Heart left ventricle (tissue), 16 donors: ENCODE measurements at places on chromosomes 3 and 15. TPM values are rescaled to one million over a fixed set of nuclear protein-coding genes. Genes with fewer than 3 reads are reported as not detected.

SAXO2 gene
- 0.32 TPM for polyA plus RNA-seq

DNA sequence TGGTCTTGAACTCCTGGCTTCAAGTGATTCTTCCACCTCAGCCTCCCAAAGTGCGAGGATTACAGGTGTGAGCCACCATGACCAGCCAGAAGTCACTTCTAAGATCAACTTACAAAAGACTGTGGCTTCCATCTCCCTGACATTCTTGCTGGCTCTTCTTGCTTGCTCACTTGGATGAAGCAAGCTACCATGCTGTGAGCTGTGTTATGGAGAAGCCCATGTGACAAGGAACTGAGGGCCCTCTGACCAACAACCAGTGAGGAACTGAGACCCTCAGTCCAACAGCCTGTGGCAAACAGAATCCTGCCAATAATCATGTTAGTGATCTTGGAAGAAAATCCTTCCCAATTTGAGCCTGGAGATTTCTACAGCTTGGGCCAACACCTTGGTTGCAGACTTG is 7.2 kb upstream of the VPS8 start:
- DNase-seq = no peak
- no peak overlapping the region for H3K4me3 ChIP-seq
- H3K27me3 ChIP-seq = no peaks in the 10 kb centered on the region
- H3K4me1 ChIP-seq = no peaks in the 10 kb centered on the region

- peaks cover 31% of the 10 kb centered on the region for H3K4me1 ChIP-seq
- no peaks in the 10 kb centered on the region for H3K36me3 ChIP-seq
- DNase-seq = peak; percentile 72
- H3K27me3 ChIP-seq = no peaks in the 10 kb centered on the region
- peak overlapping the region; percentile 53 for H3K4me3 ChIP-seq
These were observed 356.8 kb downstream of the FOXP1 start for GRCh38 chr3:71226565-71227269.

C15orf62 gene
- polyA plus RNA-seq = 0.06 TPM

DNA sequence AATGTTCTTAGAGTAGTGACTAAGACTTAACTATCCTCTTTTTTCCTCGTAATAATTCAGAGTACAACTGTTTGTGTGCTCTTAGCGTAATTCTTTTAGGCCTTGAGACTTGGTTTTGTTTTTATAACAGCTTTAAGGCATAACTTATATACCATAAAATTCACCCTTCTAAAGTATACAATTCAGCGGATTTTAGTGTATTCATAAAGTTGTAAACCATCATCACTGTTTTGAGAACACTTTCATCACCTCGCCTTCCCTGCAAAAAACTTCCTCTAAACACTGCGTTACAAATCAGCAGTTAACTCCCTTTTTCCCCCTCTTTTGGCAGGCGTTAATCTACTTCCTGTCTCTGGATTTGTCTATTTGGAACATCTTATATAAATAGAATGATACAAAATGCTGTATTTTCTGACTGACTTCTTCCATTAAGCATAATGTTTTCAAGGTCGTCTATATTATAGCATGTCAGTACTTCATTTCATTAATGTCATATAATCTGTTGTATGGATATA is 18.7 kb downstream of the DNAJC13 start:
- peaks cover 37% of the 10 kb centered on the region for H3K36me3 ChIP-seq
- H3K4me1 ChIP-seq = peaks cover 5% of the 10 kb centered on the region
- DNase-seq = no peak
- H3K4me3 ChIP-seq = no peak overlapping the region
- H3K27me3 ChIP-seq = no peaks in the 10 kb centered on the region
- H3K27ac ChIP-seq = no peak overlapping the region

DNA sequence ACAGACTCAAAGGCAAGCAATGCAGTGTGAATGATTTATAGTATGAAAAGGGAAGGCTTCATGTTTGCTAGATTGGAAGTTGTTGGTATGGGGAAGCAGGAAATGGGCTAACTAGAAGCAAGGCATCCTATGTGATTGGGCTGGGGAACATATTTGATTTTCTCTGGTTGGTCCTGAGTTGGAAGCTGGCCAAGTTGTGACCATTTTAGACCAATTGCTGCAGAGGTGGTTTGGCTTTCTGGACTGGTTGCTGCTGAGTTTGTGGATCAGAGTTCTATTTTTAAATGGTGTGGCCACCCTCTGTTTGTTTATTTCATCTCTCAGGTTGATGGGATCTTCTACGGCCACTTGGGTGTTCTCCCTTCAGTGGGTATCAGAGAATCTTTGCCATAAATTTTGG is 39.7 kb downstream of the NUDT16 start:
- DNase-seq = no peak
- H3K27ac ChIP-seq = no peak overlapping the region
- no peaks in the 10 kb centered on the region for H3K27me3 ChIP-seq

XIRP1 gene
- polyA plus RNA-seq = 675 TPM

DNA sequence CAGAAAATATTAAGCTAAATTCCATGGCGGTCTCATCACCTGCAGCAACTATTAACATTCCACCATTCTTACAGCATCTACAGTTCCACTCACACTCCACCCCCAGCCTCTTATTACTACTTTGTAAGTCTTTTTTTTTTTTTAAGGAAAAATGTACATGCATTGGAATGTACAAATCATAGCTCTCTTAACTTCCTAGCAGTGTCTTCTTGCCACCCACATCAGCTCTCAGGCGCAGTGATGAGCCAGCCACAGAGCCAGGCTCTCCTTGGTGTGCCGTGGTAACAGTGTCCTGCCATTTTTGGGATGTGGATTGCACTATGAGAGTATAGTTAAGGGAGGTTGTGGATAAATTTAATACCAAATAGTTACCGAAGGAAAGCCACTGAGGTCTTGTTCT is 17.8 kb downstream of the ABHD17C start:
- no peak overlapping the region for H3K27ac ChIP-seq
- no peaks in the 10 kb centered on the region for H3K36me3 ChIP-seq
- H3K4me1 ChIP-seq = no peaks in the 10 kb centered on the region
- H3K4me3 ChIP-seq = no peak overlapping the region

OCA2 gene
- 0.04 TPM for polyA plus RNA-seq

RBMS3 gene
- 5.3 TPM for polyA plus RNA-seq

- no peak overlapping the region for H3K27ac ChIP-seq
- no peaks in the 10 kb centered on the region for H3K36me3 ChIP-seq
- H3K27me3 ChIP-seq = no peaks in the 10 kb centered on the region
These were observed 65.2 kb downstream of the SLCO2A1 start for GRCh38 chr3:133964547-133964946.

DNA sequence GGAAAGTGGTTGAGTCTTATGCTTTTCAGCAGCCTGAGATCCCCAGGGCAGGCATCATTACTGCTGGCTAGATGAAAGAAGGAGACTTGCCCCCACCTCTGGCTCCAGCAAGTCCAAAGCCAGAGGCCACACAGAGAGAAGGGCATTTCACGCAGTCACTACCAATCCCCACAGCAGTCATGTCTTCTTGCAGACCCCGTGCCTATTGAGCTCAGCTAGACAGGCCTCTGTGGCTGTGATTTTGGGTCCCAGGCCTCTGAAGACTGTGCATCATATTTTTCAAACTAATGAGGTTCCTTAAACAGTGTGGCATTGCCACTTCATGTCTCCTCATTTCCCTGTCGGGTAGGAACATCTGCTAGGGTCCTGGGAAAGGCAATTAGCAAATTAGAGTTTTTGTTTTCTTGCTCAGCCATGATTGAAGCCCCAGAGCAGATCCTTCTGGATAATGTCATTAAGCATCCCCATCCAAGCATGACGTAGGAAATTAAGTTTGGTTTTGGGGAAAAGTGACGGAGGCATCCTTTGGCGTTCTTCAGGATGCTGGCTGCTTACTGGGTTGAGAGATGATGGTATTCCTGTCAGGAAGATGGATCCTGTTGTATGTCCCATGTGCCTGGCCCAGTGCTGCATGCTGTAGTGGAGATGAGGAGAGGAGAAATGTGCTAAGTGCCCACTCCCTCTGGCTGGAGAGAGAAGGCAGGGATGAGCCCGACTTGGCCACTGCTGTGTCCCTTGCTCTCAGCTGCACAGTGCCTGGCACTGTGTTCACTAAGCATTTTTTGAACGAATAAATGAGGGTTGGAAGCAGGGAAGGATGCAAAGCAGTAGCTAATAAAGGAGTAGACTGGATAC is 7.0 kb downstream of the SPSB4 start:
- no peak overlapping the region for H3K4me3 ChIP-seq
- DNase-seq = no peak
- no peaks in the 10 kb centered on the region for H3K36me3 ChIP-seq
- H3K27me3 ChIP-seq = no peaks in the 10 kb centered on the region
- peaks cover 33% of the 10 kb centered on the region for H3K4me1 ChIP-seq

ATP10A gene
- polyA plus RNA-seq = 0.53 TPM

EXD1 gene
- polyA plus RNA-seq = not detected

ABCF3 gene
- polyA plus RNA-seq = 80.5 TPM

DNA sequence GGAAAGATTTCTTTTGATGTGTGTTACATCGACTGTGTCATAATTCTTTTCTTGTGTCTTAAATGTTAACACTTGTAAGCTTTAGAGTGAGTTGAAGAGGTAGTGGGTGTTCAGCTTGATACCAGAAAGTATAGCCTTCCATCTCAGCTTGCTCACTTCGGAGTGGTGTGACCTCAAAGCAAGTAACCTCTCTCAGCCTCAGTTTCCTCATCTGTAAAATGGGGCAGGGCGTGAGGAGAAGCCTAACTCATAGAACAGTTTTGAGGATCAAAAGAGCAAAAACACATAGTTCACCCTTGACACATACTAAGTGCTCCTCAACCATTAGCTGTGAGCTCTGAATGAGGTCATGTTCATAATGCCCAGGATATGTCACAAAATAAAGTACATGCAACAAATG is 434.8 kb upstream of the PROK2 start:
- H3K36me3 ChIP-seq = no peaks in the 10 kb centered on the region
- no peak for DNase-seq
- H3K27ac ChIP-seq = no peak overlapping the region

GRCh38 chr3:171564748-171565480 is 104.7 kb upstream of the TNIK start:
- DNase-seq = no peak
- peaks cover 6% of the 10 kb centered on the region for H3K4me1 ChIP-seq
- H3K36me3 ChIP-seq = no peaks in the 10 kb centered on the region
- no peaks in the 10 kb centered on the region for H3K27me3 ChIP-seq
- no peak overlapping the region for H3K27ac ChIP-seq

DNA sequence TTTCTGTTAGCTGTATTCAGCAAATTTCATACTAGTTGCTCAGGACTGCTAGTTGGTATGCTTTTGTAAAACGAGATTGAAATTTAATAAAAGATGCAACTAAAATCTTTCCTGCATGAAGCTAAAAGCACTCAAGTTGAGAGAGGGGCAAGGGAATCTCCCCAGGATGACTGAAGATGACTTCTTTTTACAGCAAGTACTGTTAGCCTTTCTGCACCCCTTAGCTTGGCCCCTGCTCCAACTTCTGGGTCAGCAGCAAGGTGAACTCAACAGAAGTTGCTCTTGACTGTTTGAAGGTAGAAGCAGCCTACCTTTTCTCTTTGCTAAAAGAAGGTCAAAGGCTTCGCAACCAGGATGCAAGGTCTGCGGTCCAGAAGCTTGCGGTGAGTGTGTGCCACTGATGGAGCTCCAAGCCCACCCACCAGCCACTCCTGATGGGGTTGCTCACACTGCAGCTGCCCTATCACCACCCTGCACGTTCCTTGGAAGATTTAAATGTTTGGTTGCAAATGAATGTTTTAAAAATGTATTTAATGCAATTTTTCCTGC is 32.5 kb downstream of the NME9 start:
- H3K27ac ChIP-seq = no peak overlapping the region
- DNase-seq = no peak
- H3K36me3 ChIP-seq = no peaks in the 10 kb centered on the region
- H3K4me3 ChIP-seq = no peak overlapping the region

- H3K27ac ChIP-seq = no peak overlapping the region
- DNase-seq = no peak
- H3K4me1 ChIP-seq = no peaks in the 10 kb centered on the region
- no peaks in the 10 kb centered on the region for H3K27me3 ChIP-seq
- no peak overlapping the region for H3K4me3 ChIP-seq
These were observed 1277.6 kb downstream of the ZPLD1 start for GRCh38 chr3:103712320-103713008.

GRCh38 chr3:195209847-195210265 is 61.1 kb downstream of the XXYLT1 start:
- DNase-seq = peak; percentile 36
- no peak overlapping the region for H3K4me3 ChIP-seq
- H3K4me1 ChIP-seq = peaks cover 42% of the 10 kb centered on the region
- no peaks in the 10 kb centered on the region for H3K36me3 ChIP-seq
- H3K27me3 ChIP-seq = no peaks in the 10 kb centered on the region

CHST13 gene
- polyA plus RNA-seq = 0.07 TPM

SLC9A9 gene
- polyA plus RNA-seq = 0.76 TPM

DNA sequence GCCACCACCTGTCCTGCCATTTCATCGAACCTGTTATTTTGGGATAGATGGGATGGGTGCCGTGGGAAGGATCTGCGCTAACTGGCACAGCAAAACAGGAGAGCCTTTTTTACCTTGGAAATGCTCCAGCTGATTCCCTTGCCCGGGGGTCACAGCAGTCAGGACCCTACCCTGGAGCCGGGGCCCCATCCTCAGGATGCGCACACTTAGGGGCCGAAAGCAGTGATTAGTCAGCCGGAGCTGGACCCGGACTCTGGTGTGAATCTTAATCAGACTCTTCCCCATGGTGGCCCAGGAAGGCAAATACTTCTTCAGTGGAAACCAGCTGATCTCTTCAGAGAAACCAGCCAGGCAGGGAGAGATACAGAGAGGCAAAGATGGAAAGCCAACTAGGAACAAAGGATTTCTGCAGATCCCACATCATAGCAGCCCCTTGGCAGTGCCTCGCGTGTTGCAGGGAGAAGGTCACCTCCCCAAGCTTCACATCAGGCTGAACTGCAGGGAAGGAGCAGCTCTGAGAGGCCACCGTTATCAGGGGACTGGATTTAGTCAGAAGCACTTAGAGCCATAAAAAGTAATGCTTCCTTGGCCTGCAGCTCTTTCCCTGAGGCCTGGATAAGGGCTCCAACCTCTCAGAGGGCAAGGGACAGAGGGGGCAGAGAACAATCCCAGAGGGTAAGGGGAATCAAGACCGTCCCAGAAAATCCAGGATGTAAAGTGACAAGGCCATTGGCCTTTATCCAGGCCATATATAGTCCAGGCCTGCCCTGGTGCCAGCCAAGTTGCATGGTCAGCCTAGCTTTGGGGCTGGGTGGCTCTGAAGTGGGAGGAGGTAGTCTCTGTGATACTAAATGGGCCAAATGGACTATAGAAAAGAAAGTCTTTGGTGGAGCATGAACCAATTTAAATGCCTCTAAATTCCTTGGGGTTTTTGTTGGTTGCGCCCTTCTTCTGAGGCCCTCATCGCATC is 52.9 kb downstream of the WDR76 start:
- H3K36me3 ChIP-seq = peaks cover 6% of the 10 kb centered on the region
- peak overlapping the region; percentile 63 for H3K4me3 ChIP-seq
- peak; percentile 82 for DNase-seq
- H3K27me3 ChIP-seq = no peaks in the 10 kb centered on the region
- H3K27ac ChIP-seq = peak overlapping the region; percentile 89
